ENCODE measurements at places on chromosomes 1 and 21.

- no peak for DNase-seq
Measured at GRCh38 chr1:201809876-201810275, 19.1 kb upstream of the IPO9 start.

- no peak for DNase-seq
Measured at GRCh38 chr1:182120411-182121258, 59.1 kb upstream of the ZNF648 start.

- DNase-seq, result no peak
Measured at GRCh38 chr1:50419907-50420677, 3.2 kb downstream of the DMRTA2 start.

- DNase-seq, result no peak
Measured at GRCh38 chr1:11768821-11769220, 6.8 kb downstream of the C1orf167 start.

DNA sequence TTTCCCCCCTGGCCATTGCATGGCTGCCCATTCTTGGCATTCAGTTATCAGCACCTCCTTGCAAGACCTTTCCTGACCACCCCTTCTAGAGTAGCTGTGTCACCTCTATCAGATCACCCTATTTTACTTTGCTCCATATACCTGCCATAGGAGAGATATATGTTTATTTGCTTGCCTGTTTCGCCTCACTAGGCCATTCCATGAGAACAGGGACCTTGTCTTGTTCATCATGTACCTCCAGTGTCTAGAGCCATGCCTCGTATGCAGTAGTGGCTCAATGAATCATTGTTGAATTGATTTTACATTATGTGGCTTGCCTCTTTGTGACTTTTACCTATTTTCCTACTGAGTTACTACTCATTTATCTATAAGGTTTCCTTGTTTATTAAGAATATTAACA is 26.4 kb upstream of the PADI2 start:
- DNase-seq, result no peak

DNA sequence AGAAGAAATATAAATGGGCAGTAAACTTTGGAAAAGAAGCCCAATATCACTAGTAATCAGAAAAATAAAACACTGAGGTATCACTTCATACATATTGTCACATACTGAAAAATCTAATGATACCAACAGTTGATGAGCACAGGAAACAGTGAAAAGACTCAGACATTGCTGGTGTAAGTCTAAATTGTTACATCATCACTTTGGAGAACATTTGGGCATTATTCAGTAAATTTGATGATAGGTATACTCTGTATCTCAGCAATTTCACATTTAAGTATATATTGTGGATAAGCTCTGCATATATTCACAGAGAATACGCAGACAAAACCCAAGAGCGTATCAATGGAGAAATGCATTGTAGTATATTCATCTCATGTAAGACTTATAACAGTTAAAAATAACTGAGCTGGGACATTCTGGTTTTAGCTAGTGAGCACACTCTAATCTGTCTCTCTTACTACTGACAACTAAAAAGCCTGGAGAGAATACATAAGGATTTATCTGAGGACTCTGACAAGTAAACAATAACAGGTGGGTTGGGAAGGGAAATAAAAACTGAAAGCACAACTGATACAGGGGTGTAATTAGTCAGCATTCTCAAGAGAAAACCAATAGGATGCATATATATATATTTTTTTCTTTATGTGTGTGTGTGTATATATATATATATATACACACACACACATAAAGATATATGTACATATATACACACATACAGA is 212.7 kb upstream of the JUN start:
- DNase-seq, result no peak

DNA sequence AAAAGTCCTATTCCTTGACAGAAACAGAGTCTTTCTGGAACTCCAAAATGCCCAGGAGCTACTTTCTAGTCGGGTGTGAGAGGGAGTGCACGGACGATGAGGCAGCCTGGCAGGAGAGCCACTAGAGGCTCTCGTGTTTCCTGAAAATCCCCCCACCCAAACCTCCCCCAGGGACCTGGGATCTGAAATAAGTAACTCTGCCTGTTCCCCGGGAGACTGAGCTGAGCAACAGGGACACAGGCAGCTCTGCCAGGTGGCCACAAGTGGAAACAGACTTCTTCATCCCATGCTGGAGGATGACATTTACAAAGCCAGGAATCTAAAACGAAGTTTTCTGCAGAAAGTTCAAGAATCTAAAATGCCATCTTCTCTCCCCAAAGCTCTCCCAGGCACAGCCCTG is 77.1 kb downstream of the ITPKB start:
- DNase-seq, result no peak

DNA sequence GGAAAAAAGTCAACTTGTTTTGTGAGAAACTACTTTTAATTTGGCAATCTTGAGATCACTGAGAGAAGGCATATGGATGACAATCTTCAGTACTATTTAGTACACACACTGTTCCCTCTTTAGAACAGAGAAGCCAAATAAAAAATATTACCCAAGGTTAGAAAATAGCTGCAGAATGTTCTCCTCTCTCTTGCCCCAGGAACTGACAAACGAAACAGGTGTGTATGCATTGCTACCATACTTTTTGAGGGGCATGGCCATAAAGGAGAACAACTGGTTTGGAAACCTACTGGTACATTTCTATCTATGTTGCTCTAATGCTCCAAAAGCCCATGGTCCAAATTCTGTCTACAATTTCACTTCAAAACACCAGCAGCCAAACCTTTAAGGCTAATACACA is 5.7 kb downstream of the TOR1AIP2 start:
- DNase-seq, result no peak

DNA sequence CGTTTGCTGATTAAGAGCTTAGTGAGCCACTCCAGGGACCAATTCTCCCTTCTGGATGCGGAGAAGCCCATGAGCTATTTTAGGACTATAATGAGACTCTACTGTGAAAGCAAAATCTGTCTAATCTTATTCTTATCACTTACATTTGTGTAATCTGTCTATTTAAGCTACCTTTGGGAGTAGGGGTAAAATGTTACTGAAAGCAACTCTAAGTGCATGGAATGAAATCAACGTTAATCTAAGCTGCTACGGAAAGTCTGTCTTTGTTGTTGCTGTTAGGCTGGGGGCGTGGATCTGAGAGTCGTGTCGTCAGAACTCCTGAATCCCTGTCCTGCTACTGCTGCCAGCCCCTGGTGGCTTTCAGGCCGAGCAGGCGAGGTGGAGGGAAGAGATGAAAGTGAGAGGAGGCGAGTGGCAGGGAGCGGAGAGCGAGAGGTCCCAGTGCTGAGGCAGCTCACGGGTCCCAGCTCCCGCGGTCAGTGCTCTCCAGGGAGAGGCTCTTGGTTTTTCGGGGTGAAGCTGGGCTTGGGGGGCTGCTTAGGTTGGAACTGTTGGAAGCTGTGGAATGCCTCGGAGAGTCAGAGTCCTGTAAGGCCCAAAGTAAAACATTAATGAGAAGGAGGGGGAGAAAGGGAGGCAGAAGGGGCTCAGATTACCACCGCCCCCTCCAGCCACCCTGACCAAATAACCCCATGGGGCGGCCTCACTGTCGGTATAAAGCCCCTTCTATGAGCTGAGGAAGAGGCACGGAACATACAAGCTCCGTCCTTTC is 53.9 kb downstream of the COQ8A start:
- DNase-seq, result no peak

GRCh38 chr21:42445311-42445710 is 41.6 kb downstream of the UBASH3A start:
- no peak for DNase-seq

DNA sequence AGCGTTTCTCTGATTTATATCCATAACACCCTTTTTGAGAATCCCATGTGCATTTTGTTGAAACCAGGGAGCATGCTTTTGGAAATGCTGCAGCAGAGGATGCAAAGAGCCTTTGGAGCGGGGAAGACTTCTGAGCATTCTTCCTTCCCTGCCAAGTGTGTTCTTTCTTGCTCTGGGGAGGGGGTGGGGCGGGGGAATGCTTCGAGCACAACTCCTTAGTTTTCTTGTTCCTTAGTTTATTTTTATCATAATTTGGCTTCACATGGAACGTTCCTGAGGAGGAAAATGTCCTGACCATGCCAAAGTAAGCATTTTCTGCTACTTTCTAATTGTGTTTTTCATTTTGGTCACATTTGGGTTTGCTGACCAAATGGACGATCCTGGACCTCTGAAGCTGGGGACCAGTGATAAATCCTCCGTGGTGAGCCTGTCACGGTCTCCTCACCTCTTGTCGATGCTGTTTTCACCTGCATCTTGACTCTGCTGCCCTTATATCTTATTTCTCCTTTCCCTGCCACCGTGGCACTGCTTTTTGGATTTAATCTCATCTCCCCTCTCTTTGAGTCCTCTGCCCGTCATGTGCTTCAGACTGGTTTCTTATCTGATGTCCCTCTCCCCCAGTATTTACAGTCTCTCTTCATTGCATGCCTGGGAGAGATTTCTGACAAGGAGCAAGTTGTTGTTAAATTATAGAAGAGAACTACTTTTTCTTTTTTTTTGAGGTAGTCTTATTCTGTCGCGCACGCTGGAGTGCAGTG is 2.4 kb downstream of the CTPS1 start:
- no peak for DNase-seq

DNA sequence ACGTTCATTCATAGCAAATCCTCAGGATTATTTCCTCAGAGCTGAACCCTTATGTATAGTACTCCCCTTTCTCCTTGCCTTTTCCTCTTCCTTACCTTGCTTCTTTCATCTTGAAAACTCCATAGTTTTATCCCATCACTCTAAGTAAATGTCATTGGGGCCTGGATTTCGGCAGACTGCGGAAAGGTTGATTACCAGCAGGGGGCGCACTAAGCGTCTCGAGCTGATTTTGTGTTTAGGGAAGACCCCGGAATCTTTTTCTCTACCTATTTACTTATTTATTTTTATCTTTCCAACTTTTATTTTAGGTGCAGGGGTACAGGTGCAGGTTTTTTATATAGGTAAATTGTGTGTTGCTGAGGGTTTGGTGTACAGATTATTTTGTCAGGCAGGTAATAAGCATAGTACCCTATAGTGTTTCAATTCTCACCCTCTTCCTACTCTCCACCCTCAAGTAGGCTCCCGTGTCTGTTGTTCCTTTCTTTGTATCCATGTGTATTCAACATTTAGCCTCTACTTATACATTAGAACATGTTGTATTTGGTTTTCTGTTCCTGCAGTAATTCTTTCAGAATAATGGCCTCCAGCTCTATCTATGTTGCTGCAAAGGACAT is 11.4 kb upstream of the MTARC1 start:
- peak; percentile 40 for DNase-seq

DNA sequence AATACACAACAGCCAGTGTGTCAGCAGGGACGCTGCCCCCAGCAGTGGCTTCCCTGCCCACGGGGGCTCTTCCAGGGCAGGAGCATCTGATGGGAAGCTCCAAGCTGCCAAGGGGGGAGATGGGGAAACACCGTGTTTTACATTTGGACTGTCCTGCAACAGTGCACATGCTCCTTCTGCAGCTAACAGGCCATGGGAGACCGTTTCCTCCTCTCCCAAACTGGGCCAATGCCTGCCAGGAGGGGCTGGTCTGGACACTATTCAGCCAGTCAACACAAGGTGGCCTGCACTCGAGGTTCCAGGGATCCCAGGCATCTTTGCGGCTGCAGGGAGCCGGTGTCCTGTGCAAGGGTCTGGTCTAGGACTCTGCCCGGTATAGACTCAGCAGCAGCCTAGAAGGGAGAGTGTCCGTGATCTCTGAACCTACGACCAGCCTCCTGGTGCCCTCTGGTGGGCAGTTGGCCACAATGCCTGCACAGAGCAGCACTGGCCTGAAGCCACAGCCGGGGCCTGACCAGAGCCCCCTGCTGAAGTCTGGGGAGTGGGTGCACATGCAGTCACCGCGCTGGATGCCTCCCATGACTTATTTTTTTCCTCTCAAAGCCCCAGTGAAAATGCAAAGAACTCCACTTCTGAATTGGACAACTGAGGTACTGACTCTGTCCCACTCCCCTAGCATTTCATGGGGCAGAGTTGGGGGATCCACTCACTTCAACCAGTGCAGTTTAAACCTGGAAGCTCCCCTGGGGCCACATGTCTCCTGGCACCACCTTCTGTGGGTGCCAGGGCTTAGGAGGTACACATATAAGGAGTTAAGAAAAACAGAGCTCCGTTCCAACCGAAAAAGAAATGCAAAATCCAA is 33.3 kb downstream of the RCC2 start:
- DNase-seq, result peak; percentile 67

DNA sequence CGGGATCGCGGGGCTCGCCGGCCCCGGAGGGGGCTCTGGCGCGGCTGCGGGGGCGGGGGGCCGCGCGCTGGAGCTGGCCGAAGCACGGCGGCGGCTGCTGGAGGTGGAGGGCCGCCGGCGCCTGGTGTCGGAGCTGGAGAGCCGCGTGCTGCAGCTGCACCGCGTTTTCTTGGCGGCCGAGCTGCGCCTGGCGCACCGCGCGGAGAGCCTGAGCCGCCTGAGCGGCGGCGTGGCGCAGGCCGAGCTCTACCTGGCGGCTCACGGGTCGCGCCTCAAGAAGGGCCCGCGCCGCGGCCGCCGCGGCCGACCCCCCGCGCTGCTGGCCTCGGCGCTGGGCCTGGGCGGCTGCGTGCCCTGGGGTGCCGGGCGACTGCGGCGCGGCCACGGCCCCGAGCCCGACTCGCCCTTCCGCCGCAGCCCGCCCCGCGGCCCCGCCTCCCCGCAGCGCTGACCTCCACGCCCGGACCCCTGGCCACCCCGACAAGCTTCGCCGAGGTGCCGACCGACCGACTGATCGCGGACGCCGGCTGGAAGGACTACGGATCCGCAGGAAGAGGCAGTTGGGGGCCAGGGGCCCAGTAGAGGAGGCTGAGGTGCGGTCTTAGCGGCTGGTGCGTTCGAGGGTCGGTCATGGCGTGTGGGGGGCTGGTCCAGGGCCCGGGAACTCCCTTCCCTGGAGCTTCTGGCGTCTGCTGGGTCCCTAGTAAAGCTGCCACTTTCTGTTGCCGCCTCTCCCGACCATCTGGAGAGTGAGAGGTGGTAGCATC is 711 bp downstream of the TRNP1 start:
- peak; percentile 37 for DNase-seq

- DNase-seq, result no peak
Measured at GRCh38 chr1:64171797-64172281, 31.6 kb upstream of the UBE2U start.

DNA sequence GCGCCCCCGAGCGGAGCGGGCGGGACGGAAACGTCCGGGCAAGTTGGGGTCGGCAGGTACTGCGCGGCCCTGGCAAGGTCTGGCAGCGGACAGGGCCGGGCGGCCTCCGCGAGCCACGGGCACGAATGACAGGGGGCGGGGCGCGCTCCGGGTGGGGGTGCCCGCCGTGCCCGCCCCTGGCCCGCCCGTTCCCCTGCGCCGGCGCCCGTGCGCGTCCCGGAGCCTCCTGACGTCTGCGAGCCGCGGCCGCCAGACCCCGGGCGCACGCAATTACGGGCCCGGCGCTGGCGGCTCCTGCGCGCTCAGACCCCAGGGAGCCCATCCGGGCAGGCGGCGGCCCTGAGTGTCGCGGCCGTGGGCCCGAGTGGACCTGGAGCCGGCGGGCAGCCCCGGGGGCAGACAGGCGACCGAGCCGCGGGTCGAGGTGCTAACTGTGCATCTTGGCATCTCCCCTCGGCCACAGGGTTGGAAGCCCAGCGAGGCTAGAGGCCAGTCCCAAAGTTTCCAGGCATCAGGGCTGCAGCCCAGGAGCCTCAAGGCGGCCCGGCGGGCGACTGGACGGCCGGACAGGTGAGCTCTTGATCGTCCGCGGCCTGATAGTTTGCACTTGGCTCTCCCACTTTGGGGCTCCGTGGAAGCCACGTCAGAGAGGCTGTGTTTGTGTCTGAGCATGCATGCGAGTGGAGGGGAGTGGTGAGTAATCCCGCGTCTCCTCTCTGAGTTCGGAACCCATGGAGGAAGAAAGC is 918 bp downstream of the MIB2 start:
- DNase-seq, result no peak
